CD8-positive, alpha-beta T cell (primary cell): ENCODE measurements at places on chromosomes 6 and 20.

- DNase-seq: no peak
Measured at GRCh38 chr20:14790771-14791620, 453.6 kb upstream of the FLRT3 start.

DNA sequence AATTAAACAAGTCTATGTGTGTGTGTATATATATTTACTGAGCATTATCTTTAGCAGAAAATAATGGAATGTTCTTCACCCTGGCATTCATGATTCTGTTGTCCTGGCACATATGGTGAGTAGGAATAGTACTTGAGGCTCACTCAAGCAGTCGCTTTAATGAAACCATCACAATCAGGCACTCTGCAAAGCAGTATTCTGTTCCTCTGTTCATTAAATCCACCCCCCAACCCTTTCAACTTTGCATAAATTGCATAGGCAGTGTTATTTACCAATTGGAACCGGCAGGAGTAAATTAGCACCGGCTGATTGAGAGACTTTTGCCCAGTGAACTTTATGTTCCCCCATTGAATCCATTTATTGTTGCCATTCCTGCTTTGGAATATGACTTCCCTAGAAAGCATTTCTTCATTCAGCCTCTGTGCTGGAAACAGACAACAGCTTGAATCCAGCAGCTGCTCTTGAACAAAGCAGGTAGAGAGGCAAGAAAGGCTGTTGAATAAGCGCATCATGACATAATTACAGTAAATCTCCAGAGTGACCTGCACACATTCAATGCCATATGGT lies 268.0 kb upstream of the RNF217 start:
- DNase-seq: no peak

GRCh38 chr6:125858427-125859320 lies 67.9 kb downstream of the NCOA7 start:
- no peak for DNase-seq

DNA sequence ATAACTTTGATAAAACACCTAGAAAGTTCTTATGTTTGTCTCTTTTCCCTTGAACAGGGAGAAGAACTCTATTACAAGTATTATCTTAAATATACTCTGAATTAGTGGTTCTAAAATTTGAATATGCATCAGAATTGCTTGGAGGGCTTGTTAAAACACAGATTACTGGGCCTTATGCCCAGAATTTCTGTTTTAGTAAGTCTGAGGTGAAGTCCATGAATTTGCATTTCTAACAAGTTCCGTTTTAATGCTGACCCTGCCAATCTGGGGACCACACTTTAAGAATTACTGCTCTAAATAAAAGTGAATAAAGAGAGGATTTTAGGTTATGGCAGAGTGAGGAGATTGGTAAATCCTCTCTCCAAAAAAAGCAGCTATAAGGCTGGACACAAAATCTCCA lies 168.1 kb upstream of the FLRT3 start:
- DNase-seq: no peak

GRCh38 chr6:34246563-34247391 lies 2.0 kb downstream of the SMIM29 start:
- peak; percentile 55 for DNase-seq

GRCh38 chr20:36872852-36873251 lies 3.1 kb upstream of the TLDC2 start:
- DNase-seq: no peak

GRCh38 chr6:107698146-107698545 lies 126.0 kb downstream of the SCML4 start:
- DNase-seq: no peak

- DNase-seq: no peak
Measured at GRCh38 chr6:16354692-16355091, 116.3 kb downstream of the GMPR start.

GRCh38 chr20:46355778-46356177 lies 47.5 kb upstream of the CDH22 start:
- DNase-seq: no peak

- DNase-seq: no peak
Measured at GRCh38 chr6:170086639-170087420, 204.0 kb downstream of the DLL1 start.

DNA sequence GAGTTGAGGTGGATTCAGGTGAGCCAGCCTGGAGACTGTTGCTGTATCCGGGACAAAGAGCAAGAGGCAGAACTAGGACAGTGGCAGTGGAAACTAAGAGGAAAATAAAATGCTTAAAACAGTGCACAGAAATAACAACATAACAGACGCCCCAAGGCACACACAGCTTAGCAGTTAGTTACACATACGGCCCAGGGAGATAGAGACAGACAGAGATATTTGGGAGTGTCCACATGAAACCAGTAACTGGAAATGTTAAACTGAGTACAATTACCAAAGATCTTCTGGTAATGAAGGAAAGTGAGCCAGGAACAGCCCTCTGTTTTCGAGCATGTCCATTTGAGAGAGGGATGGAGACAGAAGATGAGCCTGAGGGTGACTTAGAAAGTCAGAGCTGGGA lies 237.5 kb upstream of the QKI start:
- DNase-seq: no peak

DNA sequence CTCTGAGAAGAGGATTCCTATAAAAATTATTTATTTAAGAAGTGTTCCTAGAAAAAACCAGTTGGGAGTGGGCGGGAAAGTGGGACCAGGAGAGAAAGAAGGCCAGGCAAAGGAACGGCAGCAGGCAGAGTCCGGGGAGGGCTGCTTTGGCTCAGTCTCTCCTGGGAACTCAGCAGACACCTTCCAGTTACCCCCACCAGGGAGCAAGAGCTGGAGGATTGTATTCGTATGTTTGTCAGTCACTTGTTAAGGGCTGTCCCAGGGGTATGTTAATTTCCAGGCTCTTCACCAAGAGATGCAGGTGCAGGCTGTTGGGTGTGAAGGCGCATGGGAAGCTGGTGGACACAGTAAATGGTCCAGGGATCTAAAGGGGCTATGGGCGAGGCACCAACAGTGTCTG lies 53.0 kb upstream of the CHD6 start:
- no peak for DNase-seq

GRCh38 chr6:37877373-37878149 lies 58.0 kb downstream of the ZFAND3 start:
- no peak for DNase-seq

DNA sequence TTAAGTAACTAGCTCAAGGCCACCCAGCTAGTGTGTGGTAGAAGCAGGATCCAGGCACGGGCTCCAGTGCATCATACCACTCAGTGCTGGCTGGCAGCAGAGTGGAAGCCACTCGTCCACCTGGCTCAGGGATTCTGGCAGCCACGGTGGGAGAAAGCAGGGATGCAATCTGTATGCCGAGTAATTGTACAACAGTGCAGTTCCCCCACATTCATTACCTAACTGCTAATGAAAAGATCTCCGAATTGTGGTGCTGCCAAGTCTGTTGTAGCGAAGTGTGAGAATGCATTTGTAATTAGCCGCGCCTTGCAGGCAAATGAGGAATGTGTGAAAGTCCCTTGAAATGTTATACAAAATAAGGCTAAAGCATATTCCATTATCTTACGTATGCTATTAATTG lies 29.0 kb downstream of the KCNG1 start:
- no peak for DNase-seq

DNA sequence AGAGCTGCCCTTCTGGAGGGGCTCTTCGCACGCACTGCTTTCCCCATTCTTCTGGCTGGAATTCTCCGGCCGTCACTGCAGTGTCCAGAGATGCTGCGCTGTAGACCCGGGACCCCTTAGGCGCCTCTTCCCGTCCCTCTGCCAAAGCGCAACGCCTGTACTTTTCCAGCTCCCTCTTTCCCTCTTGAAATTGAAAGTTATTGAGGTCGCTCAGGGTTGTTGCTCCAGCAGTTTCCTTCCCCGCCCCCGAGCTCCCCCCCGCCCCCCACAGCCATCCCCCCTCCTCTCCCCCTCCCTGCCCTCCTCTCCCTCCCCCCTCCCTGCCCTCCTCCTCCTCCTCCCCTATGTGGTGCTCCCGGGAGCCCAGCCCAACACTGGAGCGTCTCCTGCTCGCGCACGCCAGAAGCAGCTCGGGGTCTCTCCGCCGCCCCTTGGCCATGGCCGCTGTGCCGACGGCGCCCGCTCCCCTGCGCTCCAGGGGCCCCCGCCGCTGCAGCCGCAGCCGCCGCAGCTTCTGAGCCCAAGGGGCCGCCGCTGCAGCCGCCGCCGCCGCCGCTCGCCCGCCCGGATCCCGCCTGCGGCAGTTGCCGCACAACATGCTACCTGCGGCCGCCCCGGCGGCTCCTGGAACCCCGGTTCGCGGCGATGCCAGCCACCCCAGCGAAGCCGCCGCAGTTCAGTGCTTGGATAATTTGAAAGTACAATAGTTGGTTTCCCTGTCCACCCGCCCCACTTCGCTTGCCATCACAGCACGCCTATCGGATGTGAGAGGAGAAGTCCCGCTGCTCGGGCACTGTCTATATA lies at the start of gene RSPO3:
Gene RSPO3 (plus strand): TSS at position 374 of the 804 bp plus-strand sequence. CDS start 522 bp downstream, outside the sequence.
- DNase-seq: no peak

DNA sequence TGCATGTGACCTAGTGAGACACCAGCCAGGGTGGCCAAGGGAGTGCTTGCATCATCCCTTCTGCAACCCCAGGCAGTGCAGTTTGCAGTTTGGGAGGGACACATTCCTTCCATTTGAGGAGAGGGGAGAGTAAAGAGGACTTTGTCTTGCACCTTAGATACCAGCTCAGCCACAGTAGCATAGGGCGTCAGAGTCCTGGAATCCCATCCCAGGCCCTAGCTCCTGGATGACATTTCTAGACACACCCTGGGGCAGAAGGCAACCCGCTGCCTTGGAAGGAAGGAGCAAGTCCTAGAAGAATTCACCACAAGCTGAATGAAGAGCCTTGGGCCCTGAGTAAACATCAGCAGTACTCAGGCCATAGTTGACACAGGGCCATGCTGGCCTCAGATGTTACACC lies 680.4 kb upstream of the IMPG1 start:
- no peak for DNase-seq

- DNase-seq: no peak
Measured at GRCh38 chr6:128784266-128784665, 98.7 kb upstream of the LAMA2 start.

DNA sequence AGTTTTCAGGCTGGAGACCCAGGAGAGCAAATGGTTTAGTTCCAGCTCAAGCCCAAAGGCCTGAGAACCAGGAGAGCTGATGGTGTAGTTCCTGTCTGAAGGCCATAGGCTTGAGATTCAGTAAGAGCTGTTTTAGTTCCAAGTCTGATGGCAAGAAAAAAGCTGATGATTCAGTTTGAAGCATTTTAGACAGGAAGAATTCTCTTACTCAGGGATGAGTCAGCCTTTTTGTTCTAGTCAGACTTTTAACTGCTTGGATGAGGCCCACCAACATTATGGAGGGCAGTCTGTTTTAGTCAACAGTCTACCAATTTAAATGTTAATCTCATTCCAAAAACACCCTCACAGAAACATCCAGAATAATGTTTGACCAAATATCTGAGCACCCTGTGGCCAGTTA lies 2.5 kb downstream of the ZSCAN26 start:
- DNase-seq: no peak

- no peak for DNase-seq
Measured at GRCh38 chr6:133698272-133698671, 190.6 kb upstream of the TCF21 start.

- DNase-seq: no peak
Measured at GRCh38 chr6:127481111-127481510, 21.9 kb upstream of the KIAA0408 start.

GRCh38 chr6:162942866-162943265 lies 215.1 kb downstream of the PACRG start:
- no peak for DNase-seq

DNA sequence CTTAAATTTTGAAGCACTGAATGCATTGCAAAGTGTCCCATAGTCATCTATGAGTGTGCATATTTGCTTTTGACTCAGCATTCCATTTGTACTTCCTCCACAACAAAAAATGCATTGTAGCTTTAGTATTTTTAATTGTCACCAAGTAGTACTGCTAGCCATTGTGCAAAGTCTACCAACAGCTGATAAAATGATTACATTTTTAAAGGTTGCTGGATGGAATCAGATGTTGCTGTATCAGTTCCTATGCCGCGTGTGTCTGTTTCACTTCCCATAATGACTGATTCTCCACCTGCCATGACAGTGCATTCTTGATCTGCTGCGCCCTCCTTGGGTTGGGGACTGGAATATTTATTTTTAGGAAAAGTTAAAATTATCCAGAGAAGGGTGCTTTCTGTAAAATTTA lies 41.2 kb downstream of the SLX4IP start:
- no peak for DNase-seq

- no peak for DNase-seq
Measured at GRCh38 chr20:16451982-16452381, 121.3 kb downstream of the KIF16B start.

DNA sequence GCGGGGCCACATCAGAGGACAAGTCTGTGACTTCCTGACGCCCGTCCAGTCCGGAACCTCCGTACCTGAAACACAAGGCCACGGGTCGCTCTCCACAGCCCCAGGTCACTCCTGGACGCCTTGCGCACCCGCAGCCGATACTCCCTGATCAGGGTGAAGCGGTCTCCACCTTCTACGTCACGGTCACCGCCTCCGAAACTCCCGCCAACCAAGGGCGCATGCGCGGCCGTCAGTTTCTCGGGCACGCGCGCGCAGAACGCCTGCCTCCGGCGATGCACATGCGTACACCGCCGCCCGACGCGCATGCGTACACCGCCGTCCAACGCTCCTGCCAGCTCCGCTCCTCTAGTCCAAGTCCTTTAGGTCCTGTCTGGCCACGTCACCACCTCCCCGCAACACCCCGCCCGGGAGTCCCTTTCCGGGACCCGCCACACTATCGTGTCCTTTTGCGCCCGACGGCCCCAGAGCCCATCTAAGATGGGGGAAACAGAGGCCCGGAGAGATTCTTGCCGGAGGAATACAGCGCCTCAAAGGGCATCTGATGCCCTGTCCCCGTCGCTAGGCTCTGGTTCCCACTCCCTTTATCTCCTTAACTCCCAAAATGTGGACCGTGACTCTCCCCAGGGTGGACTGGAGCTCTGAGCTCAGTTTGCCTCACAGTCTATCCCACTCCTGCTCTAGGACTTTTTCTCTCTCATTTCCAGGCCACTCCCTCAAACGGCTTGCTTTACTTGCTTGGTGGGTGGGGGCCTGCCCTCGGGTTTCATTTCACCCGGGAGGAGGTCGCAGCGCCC lies at the start of gene DSN1:
Gene DSN1 (minus strand): TSS at position 167 of the 794 bp plus-strand sequence. CDS start 2,305 bp downstream, outside the sequence.
- DNase-seq: peak; percentile 94

DNA sequence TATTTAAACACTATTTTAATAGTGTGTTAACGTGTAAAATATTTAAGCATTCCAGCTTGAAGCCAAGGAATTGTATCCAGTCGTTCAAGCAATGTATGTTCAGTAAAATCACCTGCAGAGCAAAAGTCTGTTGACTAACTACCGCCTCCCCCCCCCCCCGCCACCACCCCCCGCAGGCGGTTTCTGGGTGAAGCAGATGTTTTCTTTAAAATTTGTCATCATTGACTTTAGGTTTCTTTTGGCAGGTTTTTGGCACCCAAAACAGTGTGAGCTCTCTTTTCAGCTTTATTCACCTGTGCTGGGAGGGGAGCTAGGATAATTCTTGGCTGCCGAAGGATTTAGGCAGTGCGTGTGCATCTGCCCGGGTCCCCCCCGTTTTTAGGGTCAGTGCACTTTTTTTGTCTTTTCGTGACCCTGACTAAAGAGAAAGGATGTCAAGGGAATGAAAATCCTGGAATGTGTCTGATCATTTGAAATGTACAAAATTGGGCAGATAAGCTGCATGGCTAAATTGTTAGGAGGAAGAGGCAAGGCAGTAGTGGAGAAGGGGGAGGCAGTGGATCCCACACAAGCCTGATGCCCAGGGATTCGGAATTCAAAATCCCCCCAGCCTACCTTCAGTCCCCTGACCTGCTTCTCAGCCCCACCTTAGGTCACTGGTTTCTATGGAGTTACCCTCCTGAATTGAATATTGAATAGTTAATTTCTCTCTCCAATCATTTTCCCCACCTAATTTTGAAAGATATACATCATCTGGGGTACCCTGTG lies 1.1 kb downstream of the EDN1 start:
- no peak for DNase-seq

GRCh38 chr6:150145427-150145826 lies 2.6 kb downstream of the PPP1R14C start:
- DNase-seq: no peak
